ENCODE measurements at places on chromosomes 13 and 19. TPM values are rescaled to one million over a fixed set of nuclear protein-coding genes. Genes with fewer than 3 reads are reported as not detected.

DNA sequence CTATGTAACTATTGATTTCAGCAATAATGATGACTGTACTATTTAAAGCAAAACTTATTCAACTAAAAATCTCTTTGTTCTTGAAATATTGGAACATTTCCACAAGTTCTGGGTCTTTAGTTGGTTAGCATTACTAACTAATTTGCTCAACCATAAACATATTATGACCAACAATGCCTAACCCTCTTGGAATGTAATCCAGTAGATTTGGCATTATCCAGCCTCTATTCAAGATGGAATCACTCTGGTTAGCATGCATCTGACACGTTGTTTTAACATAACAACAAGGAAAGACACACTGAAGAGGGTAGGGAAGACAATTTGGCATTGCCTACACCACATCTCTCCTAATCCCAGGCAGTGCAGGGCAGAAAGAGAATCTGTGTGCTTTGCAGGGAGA lies 941.3 kb upstream of the PCDH20 start:
- H3K4me1 ChIP-seq = no peaks in the 10 kb centered on the region
- H3K4me3 ChIP-seq = no peak overlapping the region
- H3K27me3 ChIP-seq = no peaks in the 10 kb centered on the region
- no peak for DNase-seq
- no peaks in the 10 kb centered on the region for H3K36me3 ChIP-seq
- H3K27ac ChIP-seq = no peak overlapping the region

DNA sequence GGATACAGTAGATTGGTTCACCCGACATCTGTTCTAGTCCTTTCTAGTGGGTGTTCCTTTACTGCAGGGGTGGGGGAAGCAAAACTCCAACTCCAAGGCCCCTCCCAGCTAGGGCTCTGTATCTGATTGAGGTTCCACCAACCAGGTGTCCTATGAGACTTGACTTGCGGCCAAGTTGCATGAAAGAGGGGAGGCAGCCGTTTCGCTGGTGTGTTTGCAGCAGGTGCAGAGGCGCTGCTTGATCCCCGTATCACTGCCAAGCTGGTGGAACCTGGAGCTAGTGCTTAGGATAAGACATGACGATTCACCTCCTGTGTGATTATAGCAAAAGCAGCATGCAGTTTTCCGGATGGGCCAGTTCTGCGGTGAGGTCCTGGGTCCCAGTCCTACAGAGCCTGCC lies 338.2 kb downstream of the UQCRFS1 start:
- DNase-seq = no peak
- H3K27me3 ChIP-seq = no peaks in the 10 kb centered on the region
- no peaks in the 10 kb centered on the region for H3K36me3 ChIP-seq
- H3K4me1 ChIP-seq = no peaks in the 10 kb centered on the region
- H3K4me3 ChIP-seq = no peak overlapping the region
- H3K27ac ChIP-seq = no peak overlapping the region

MOB3A gene
- 59.7 TPM for total RNA-seq

DNA sequence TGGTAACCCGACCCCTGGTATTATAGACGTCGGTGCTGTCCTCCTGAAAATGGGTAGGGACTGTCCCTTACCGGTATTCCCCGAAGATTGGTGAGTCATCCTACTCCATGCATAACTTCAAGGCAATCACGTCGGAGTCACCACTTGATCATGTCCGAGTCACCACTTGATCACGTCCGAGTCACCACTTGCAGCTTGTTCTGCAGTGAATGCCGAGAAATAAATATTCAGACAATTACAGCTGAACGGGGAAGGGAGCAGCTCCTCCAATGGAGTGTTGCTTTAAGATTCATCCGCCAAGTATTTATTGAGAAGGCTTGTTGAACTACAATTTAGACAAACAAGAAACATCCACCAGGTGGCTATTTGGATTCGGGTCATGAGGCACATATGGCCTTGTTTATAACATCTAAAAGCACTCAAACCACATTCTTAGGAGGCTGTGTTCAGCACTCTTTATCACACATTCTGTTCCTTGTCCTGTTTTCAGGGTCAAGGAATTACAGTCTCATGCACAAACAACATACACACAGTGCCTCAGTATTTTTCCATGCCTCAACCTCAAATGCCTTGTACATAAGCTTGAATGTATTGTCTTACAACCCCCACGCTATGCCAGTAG lies 43.1 kb downstream of the ZNF726 start:
- H3K4me3 ChIP-seq = no peak overlapping the region
- no peaks in the 10 kb centered on the region for H3K4me1 ChIP-seq
- DNase-seq = no peak
- no peak overlapping the region for H3K27ac ChIP-seq
- H3K27me3 ChIP-seq = no peaks in the 10 kb centered on the region
- no peaks in the 10 kb centered on the region for H3K36me3 ChIP-seq

GRCh38 chr19:17335575-17335974 lies 920 bp upstream of the ANO8 start:
- H3K36me3 ChIP-seq = no peaks in the 10 kb centered on the region
- H3K27ac ChIP-seq = no peak overlapping the region
- DNase-seq = no peak
- H3K4me3 ChIP-seq = no peak overlapping the region

DNA sequence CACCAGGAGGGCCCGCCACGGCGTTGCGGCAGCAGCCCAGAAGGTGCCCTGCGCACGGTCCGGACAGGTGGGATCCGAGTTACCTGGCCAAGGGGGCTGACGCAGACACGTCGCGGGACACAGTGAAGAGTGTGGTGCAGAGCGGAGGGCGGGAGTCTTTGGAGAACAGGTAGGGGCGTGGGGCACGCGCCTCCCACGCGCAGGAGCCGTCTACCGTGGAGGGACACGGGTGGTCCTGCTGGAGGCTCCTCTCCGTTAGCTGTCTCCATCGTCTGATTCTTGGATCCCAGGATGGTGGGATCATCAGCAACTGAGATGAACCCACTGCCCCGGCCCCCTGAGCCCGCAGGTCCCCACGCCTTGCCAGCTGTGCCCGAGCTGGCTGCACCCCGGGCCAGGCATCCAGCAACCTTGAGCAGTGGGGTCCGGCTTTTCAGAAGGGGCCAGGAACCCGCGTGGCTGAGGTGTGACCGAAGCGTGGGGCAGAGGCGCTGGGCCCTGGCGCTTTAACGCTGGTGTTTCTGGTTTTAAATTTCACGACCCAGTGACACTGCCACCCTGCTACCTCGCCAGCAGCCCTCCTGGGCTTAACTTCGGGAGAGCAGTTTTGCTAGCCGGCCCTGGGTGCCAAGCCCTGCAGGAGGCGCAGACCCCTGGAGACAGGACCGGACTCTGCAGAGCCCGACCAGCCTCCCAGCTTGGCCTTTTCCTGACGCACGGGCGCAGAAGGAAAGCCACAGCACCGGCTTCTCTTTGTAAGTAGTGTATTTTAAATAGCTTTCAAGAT lies 7.3 kb downstream of the FGF22 start:
- peaks cover 20% of the 10 kb centered on the region for H3K36me3 ChIP-seq
- no peaks in the 10 kb centered on the region for H3K27me3 ChIP-seq
- no peak overlapping the region for H3K27ac ChIP-seq
- no peak overlapping the region for H3K4me3 ChIP-seq
- H3K4me1 ChIP-seq = no peaks in the 10 kb centered on the region
- no peak for DNase-seq

DNA sequence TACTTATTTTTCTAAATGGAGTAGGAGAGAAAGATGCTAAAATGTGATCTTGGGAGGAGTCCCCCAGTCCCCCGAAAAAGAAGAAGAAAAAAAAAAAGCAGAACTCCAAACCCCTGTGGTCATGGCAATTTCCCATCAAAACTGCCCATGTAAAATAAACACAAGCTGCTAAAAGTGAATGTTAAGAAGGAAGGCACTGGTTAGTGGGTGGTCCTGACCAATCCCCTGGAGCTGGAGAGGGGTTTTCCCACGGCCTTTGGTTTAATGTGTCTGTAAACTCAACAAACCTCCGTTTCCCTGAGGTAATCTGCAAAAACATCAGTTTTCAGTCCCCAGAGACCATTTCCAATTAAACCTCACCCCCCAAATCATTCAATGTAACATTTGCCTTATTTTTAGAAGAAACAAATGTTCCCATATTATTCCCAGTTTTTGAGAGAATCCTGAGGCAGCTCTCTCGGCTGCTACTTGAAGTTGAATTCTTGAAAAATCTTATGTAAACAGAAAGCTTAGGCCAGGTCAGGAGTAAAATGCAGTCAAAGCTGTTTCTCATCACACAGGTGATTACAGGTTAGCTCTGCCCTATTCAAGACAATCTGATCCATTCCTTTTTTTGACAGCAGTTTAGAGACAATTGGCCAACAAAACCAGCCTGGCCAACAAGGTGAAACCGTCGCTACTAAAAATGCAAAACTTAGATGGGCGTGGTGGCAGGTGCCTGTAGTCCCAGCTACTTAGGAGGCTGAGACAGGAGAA lies 17.0 kb downstream of the RAB3D start:
- no peak overlapping the region for H3K27ac ChIP-seq
- H3K36me3 ChIP-seq = no peaks in the 10 kb centered on the region
- H3K4me3 ChIP-seq = no peak overlapping the region

ELSPBP1 gene
- total RNA-seq = not detected

GRCh38 chr13:93753639-93754038 lies 527.0 kb downstream of the GPC6 start:
- no peak for DNase-seq
- peaks cover 5% of the 10 kb centered on the region for H3K4me1 ChIP-seq
- no peak overlapping the region for H3K4me3 ChIP-seq
- H3K27ac ChIP-seq = no peak overlapping the region
- no peaks in the 10 kb centered on the region for H3K36me3 ChIP-seq

DNA sequence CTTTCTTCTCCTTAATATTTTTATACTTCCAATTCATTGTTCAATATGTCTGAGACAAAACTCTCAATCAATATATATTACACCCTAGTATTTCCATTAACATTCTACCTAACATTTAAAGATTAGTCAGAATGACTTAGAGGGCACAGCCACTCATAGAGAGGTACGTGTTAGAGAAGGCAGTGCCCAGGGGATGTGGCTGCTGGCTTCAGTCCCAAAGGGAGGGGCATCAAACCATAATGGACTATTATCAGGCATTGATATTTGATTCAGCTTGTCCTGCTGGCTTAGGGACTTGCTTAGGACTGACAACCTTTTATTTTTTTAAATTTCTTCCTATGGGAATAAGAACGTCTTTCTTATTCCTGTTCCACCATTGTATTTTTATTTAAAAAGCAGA lies 1392.0 kb upstream of the ATXN8OS start:
- no peak overlapping the region for H3K4me3 ChIP-seq
- no peaks in the 10 kb centered on the region for H3K4me1 ChIP-seq
- H3K27ac ChIP-seq = no peak overlapping the region
- H3K36me3 ChIP-seq = no peaks in the 10 kb centered on the region

DNA sequence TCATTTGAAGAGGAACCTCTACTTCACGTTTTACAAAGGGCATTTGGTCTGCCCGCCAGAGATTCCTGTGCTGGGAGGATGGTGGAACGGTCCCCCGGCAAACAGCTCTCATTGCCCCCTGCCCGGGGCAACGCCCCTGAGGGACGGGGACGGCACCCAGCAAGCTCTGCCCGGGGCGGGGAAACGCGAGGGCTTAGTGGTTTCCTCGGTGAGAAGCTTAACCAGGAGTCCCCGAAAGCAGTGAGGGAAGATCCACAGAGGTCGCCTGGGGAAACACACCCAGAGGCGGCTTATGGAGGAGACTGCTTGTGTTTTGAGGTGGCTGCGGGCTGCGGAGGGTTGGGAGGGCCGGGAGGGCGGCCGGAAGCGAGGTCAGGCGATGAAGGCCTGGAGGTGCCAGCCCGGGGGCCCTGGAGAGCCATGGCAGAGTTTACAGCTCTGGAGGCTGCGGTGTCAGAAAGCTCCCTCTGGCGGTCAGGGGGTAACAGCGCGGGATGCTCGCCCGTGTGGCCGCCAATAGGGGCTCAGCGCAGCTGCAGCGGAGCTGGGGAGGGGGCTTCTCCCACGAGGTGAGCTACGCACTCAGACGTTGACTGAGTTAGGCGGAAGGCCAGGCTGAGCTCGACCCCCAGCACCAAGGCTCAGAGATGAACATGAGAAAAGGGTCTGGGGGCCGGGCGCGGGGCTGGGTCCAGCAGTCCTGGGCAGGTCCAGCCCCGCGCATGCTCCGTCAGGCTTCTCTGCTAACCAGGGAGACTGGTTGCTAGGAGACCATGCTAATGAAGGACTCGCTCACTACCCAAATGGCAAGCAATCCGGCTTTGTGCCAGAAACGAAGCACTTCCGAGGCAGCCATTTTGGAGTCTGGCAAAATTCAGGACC lies 652 bp upstream of the TPGS1 start:
- peak overlapping the region; percentile 87 for H3K27ac ChIP-seq
- peak overlapping the region; percentile 91 for H3K4me3 ChIP-seq

DNA sequence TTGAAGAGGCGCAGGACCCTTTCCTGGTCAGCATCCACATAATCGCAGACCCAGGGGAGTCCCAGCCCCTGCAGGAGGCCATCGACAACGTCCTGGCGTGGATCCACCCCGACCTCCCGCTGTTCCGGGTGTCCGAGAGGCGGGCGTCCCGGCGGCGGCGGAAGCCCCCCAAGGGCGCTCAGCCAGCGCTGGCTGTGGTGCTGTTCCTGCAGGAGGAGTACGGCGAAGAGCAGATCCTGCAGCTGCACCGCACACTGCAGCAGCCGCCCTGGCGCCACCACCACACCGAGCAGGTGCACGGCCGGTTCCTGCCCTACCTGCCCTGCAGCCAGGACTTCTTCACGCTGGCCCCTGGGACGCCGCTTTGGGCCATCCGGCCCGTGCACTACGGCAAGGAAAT lies 29.3 kb downstream of the FAM124A start:
- H3K27me3 ChIP-seq = no peaks in the 10 kb centered on the region
- H3K27ac ChIP-seq = no peak overlapping the region
- no peak for DNase-seq
- peaks cover 6% of the 10 kb centered on the region for H3K36me3 ChIP-seq
- no peaks in the 10 kb centered on the region for H3K4me1 ChIP-seq

GRCh38 chr19:29674374-29675119 lies 9.3 kb downstream of the PLEKHF1 start:
- no peak for DNase-seq
- H3K4me1 ChIP-seq = no peaks in the 10 kb centered on the region
- no peak overlapping the region for H3K27ac ChIP-seq
- H3K27me3 ChIP-seq = no peaks in the 10 kb centered on the region
- H3K4me3 ChIP-seq = no peak overlapping the region

DNA sequence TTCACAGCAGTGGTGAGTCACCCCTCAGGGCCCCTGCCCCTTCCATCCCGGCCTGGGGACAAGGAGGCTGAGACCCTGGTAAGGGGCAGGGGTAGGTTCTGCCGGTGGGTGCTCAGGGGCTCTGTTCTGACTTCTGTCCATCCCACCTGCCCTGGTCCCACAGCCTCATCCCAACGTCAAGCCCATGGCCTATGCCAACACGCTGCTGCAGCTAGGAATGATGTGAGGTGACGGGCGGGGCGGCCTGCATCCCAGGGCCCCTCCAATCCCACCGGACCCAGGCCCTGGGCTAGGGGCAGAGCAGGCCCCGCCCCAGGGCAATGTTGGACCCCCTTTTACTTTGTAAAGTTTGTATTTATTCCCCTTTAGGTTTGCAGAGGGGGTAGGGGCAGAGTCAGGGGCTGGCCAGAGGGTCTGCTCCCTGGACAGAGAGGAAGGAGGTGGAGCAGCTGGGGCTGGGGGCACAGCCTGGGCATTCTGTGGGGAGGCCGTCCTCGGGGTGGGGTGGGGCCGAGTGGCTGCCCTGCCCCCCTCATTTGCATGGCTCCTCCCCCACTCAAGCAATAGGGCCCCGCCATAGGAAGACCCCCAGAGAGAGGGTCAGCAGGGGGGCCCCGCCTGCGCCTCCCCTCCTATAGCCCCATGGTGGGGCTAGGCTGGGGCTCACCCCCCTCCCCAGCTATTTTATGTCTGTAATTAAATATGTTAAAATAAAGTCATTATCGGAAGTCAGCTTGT lies 23.1 kb downstream of the CCDC8 start:
- H3K4me1 ChIP-seq = no peaks in the 10 kb centered on the region
- H3K4me3 ChIP-seq = no peak overlapping the region
- DNase-seq = no peak
- H3K27me3 ChIP-seq = no peaks in the 10 kb centered on the region
